Skeletal muscle tissue (tissue), 5 donors: ENCODE measurements at places on chromosomes 16 and 17. TPM values are rescaled to one million over a fixed set of nuclear protein-coding genes. Genes with fewer than 3 reads are reported as not detected.

The KIF2B gene
- not detected for total RNA-seq

The KRT14 gene
- 1.0 TPM for total RNA-seq

The NPIPA8 gene
- 1.0 TPM for total RNA-seq

The SLC16A11 gene
- not detected for total RNA-seq

The ZNRF1 gene
- total RNA-seq: 7.8 TPM

The NLRC3 gene
- 0.52 TPM for total RNA-seq

The MYH8 gene
- total RNA-seq: 3,493 TPM

The TBC1D3I gene
- total RNA-seq: under 0.01 TPM

The BRCA1 gene
- total RNA-seq: 17.2 TPM

The TLE7 gene
- total RNA-seq: not detected

The TMEM235 gene
- not detected for total RNA-seq

The KRT27 gene
- not detected for total RNA-seq

The TLCD3B gene
- total RNA-seq: 0.52 TPM

The ZFP1 gene
- total RNA-seq: 12.5 TPM

The TTYH2 gene
- total RNA-seq: 34.4 TPM

The SECTM1 gene
- total RNA-seq: 13.0 TPM

The TGFB1I1 gene
- total RNA-seq: 30.8 TPM

The LYRM1 gene
- 23.5 TPM for total RNA-seq

The TLCD2 gene
- total RNA-seq: 2.1 TPM
